ENCODE measurements at places on chromosomes 3 and 15.
A peak's percentile ranks its signal among the peaks of the same experiment; 100 is the strongest.

DNA sequence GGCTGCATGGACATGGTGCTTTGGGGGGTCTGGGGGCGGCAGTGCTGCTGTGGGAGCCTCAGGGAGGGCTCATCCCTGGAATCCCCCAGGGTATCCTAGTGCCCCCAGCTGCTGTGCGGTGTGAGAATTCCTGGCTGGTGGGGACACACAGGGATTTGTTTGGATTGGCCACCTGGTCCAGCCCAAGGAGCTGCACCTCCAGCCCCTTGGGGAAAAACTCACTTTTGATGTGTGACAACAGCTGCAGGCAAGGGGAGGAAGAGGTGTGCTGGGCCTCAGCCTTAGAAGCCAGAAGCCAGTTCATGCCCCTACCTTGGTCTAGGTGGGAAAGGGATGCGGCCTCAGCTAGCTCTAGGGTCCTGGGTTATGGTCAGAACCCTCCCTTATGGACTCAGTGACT, 8.4 kb upstream of the COMMD4 start:
- no peak for DNase-seq

DNA sequence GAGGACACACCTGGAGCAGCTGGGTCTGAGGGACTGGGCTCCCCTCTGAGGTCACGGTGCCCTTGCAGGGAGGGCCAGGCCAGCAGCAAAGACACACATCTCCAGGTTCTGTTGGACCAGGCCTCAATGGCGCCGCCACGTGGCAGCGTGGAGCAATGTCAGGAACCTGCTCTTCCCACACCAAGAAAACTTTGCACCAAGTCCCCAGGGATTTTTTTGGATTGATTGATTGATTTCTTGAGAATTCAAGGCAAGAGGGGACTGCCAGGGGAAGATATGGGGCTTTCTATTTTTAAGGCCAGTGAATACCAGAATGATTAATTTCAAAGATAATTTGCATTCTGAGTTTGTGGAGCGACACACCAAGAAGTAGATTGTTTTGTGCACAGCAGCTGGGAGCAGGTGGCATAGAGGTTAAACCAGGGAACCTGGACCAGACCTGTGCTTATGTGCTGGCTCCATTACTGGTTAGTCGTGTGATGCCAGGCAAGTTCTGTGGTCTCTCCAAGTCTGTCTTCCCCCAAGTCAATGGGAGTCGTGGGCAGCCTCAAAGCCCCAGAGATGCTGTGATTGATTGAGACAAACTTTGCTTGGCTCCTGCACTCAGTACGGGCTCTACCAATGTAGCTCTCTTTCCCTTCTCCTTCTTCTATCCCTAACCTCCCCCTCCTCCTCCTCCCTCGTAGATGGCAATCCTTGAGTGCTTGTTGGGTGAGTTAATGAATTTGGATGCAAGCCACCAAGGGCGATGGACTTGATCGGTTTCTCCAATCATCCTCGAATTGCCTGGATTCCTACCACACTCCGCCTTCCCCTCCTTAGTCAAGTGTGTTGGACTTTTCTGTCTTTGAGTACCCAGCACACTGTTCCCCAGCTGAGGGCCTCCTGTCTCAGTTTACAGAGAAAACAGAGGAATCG, 96.2 kb upstream of the TRPM1 start:
- peak; percentile 70 for DNase-seq

DNA sequence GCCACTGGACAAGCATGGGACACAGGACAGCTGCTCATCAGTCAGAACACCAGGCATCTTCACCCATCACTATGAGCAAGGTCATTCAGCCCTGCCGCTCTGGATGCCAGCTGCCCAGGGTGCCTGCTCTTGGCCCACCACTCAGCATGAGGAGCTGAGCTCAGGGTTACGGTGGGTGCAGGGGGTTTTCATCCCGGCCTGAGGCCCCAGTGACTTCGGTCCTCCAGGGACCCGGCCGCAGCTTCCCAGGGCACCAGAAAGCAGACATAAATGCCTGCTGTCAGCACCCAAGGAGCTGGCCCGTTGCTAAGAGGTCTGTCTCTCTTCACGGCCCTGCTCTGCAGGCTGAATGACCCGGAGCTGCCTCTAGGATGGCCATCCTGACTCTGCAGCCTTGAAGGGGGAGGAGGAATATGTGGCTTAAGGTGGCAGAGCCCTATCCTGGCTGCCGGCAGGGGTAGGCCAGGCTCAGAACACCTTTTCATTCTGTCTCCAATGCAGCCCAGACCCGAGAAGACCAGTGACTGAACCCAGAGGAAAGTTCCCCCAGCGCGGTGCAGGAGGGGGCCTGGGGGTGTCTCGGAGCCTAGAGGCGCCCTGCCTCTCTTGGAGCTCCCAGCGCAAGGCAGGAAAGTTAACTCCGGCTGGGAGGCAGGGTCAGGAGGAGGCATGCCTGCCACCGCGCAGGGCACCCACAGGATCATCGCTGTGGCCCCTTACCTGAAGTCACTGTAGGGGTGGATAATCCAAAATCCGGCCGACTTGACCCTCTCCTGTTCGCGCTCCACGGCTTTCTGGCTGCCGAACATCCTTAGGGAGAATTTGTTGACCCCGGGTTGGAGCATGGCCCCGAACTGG, 1.8 kb downstream of the HCN4 start:
- DNase-seq: no peak

DNA sequence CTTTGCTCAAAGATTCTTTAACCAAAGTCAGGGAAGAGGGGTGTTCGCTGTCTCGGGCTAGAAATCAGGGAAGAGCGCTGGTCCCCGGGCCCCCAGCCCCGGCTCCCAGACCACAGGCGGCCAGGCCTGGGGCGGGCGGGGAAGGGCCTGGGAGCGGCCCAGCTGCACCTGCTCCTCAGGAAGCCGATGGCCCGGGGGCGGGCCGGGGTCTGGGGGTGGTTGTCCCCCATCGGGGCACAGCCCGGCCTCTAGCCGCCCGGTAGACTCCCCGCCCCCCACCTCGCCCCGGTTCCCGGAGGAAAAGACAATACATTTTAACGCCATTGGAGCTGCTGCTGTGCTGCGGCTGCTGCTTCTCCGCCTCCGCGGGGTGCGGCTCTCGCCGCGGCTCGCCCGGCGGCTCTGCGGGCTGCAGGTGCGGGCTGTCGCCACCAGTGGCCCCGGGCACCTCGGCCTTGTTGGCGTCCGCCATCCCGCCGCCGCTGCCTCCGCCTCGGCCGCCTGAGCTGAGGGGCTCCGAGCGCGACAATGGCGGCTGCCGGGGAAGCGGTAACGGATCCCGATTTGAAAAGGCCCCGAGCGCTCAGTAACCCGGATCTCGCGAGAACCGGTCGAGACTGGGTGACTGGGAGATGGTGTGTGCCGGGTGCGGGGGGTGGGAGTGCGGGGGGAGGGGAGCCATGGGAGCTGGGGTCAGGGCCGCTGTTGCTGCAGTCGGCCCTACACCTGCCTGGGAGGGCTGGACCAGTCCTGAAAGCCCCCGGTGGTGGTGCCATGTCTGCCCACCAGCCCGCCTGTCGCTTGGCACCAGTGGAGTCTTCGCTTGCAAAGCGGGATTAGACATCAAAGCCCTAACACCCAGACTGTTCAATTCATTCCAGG, at the start of gene MYEF2:
MYEF2 (minus strand) TSS at position 530 of the 882 bp plus-strand sequence; CDS start at position 472, 58 bp downstream.
- DNase-seq: peak; percentile 83

DNA sequence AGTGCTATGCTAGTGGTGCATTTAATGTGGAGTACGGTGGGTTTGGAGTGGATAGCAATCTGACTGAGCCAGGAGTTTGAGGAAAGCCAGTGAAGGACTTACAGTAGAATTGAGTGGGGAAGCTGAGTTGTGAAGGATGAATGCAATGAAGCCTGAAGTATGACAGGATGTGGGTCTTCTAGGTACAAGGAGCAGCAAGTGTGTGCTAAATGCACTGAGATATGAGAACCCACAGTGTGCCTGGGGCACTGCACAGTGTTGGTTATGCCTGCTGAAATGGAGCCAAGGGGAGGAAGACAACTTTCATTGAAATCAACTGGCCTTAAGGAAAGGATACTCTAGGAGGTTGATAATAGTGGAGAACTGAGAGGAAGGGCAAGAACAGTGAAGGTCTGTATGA, 105.5 kb upstream of the MRPL3 start:
- no peak for DNase-seq
